ENCODE measurements at places on chromosomes 7 and 10. TPM values are rescaled to one million over a fixed set of nuclear protein-coding genes. Genes with fewer than 3 reads are reported as not detected.

- DNase-seq = no peak
Measured at GRCh38 chr10:103696411-103697145, 158.8 kb downstream of the SH3PXD2A start.

DNA sequence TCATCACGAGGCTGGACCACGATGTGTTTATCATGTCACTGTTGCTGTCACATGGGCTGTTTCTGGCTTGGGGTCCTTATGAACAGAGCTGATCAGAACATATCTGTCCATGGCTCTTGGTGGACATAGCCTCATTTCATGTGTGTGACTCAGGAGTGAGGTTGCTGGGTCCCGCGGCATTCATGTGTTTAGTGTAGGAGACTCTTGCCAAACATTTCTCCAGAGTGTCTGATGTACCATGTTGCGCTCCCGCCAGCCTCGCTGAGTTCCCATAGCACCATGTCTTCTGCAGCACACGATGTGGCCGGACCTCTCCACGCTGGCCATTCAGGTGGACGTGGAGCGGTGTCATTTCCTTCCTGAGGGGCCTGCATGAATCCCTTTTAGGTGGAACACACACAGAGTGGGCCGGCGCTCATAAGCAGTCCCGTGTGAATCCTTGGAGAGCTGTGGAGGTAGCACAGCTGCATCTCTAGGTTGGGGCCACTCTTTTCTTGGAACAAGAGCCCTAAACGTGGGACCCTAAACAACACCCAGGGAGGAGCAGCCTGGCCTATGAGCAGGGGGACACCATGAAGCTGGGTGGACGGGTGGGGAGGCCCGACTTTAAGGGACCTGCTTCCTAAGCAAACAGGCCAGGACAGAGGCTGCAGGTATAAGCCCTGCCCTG, 134.6 kb downstream of the LHPP start:
- no peak for DNase-seq

- DNase-seq = no peak
Measured at GRCh38 chr7:122136078-122136477, 8.0 kb downstream of the AASS start.

GRCh38 chr7:40549372-40550039, 414.7 kb downstream of the SUGCT start:
- DNase-seq = no peak

- no peak for DNase-seq
Measured at GRCh38 chr10:96341219-96342182, 17.3 kb downstream of the OPALIN start.

DNA sequence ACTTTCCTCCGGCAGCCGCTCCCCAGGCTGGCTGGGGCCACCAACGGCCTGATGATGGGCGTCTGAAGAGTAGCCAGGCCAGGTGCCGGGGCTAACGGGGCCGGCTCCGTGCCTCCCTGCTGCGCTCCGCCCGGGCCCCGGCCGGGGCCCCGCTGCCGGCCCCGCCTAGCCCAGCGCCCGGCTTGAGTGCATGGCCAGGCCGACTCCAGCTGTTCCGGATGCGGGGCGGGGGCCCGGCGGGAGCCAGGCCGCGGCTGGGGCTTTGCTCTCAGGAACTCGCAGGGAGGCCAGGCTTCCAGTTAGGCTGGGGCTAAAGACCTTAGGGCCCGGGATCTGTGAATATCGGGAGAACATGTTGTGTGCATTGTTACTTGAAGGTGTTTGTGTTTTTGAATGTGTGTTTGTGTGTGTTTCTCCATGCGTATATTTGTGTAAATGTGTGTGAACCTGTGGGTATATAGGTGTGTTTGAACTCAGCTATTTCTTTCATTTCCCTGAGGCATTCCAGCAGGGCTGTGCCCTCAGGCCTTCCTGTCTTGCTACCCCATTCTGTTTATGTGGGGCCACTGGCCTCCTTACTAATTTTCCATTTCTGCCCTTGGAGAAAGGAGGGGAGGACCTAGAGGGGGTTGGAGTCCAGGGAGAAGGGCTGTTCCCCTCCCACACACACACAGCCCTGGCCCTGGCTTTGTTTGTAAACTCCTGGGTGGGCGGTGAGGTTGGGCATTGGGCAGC, 1.1 kb upstream of the LBX1 start:
- no peak for DNase-seq

The NEURL1 gene
- total RNA-seq = 4.2 TPM

DNA sequence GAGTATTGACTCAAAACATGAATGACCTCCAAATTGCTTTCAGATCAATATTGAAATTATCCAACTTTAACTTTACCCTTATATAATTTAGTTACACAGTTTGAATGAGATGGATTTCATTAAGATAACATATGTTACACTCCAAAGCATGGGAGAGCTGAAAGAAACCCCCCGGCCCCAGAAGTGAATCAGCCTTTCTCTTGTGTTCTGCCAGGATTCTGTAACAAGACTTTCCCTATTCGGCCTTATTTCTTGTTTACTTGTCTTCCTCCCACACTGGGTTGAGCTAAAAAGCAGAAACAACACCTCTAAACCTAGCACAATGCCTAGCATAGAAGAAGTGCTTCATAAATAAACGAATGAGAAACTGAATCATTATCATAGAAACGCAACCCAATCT, 224.8 kb downstream of the ADAM12 start:
- no peak for DNase-seq

- no peak for DNase-seq
Measured at GRCh38 chr7:80287400-80288174, 153.0 kb downstream of the GNAI1 start.

- no peak for DNase-seq
Measured at GRCh38 chr10:121340271-121340831, 257.9 kb downstream of the FGFR2 start.

- no peak for DNase-seq
Measured at GRCh38 chr7:108777966-108778365, 208.3 kb downstream of the DNAJB9 start.
